ENCODE measurements at places on chromosomes 1 and 21. TPM values are rescaled to one million over a fixed set of nuclear protein-coding genes. Genes with fewer than 3 reads are reported as not detected.

C1orf174 gene
- total RNA-seq = 19.4 TPM

CFAP74 gene
- total RNA-seq = not detected

CFHR2 gene
- not detected for total RNA-seq

WRAP73 gene
- total RNA-seq = 17.1 TPM

CFH gene
- 164 TPM for total RNA-seq

FCAMR gene
- total RNA-seq = not detected

LCE1E gene
- not detected for total RNA-seq

TSPEAR gene
- total RNA-seq = not detected

E2F2 gene
- total RNA-seq = not detected

UBE2U gene
- total RNA-seq = not detected

GPR25 gene
- not detected for total RNA-seq

SEMA4A gene
- 4.5 TPM for total RNA-seq

BTBD8 gene
- total RNA-seq = 19.0 TPM

DRAXIN gene
- total RNA-seq = 1.2 TPM

LPAR3 gene
- total RNA-seq = not detected

- H3K4me1 ChIP-seq = no peaks in the 10 kb centered on the region
- H3K27ac ChIP-seq = no peak overlapping the region
- no peak overlapping the region for H3K4me3 ChIP-seq
- no peak for DNase-seq
- peaks cover 14% of the 10 kb centered on the region for H3K27me3 ChIP-seq
Observed at GRCh38 chr1:204172404-204173029, 6.4 kb upstream of the REN start.

- no peaks in the 10 kb centered on the region for H3K4me1 ChIP-seq
- no peaks in the 10 kb centered on the region for H3K27me3 ChIP-seq
- no peak overlapping the region for H3K27ac ChIP-seq
- H3K36me3 ChIP-seq = peaks cover 30% of the 10 kb centered on the region
Observed at GRCh38 chr1:1875932-1876331, 15.0 kb downstream of the GNB1 start.

GRCh38 chr1:35557118-35557610 lies at the start of gene KIAA0319L:
TSS of gene KIAA0319L (minus strand) at chr1:35557403. CDS start at chr1:35554491, 2,912 bp downstream.
- H3K4me1 ChIP-seq = peaks cover 37% of the 10 kb centered on the region
- DNase-seq = no peak
- H3K4me3 ChIP-seq = peak within 1 kb of the TSS; percentile 92
- peaks cover 6% of the 10 kb centered on the region for H3K36me3 ChIP-seq

- H3K4me1 ChIP-seq = no peaks in the 10 kb centered on the region
- no peak for DNase-seq
- H3K36me3 ChIP-seq = no peaks in the 10 kb centered on the region
Observed at GRCh38 chr1:206797534-206798383, 25.5 kb upstream of the IL10 start.

GRCh38 chr21:38037416-38037815 lies 121.2 kb upstream of the KCNJ6 start:
- no peak for DNase-seq
- H3K4me1 ChIP-seq = no peaks in the 10 kb centered on the region
- no peak overlapping the region for H3K27ac ChIP-seq
- H3K36me3 ChIP-seq = no peaks in the 10 kb centered on the region

GRCh38 chr21:25872271-25872670 lies 137.5 kb downstream of the GABPA start:
- H3K27ac ChIP-seq = no peak overlapping the region
- H3K4me3 ChIP-seq = no peak overlapping the region
- no peaks in the 10 kb centered on the region for H3K27me3 ChIP-seq
- DNase-seq = no peak
- no peaks in the 10 kb centered on the region for H3K4me1 ChIP-seq

GRCh38 chr21:37165586-37165985 lies 92.5 kb downstream of the TTC3 start:
- H3K36me3 ChIP-seq = peaks cover 2% of the 10 kb centered on the region
- no peaks in the 10 kb centered on the region for H3K27me3 ChIP-seq
- H3K27ac ChIP-seq = no peak overlapping the region
- no peaks in the 10 kb centered on the region for H3K4me1 ChIP-seq
- no peak for DNase-seq

GRCh38 chr1:67893126-67893495 lies 59.8 kb upstream of the GNG12 start:
- H3K4me1 ChIP-seq = no peaks in the 10 kb centered on the region
- no peaks in the 10 kb centered on the region for H3K27me3 ChIP-seq
- DNase-seq = no peak
- H3K27ac ChIP-seq = no peak overlapping the region
- no peak overlapping the region for H3K4me3 ChIP-seq
- H3K36me3 ChIP-seq = no peaks in the 10 kb centered on the region

DNA sequence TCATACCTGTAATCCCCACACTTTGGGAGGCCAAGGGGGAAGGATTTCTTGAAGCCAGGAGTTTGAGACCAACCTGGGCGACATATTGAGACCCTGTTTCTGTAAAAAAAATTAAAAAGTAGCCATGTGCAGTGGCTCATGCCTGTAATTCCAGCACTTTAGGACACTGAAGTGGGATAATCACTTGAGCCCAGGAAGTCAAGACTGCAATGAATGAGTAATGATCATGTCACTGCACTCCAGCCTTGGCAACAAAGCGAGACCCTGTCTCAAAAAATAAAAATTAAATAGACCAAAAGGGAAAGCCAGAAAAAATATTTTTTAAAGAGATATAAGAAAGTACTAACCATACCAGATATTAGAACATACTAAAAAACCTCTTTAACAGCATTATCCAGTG lies 44.7 kb upstream of the LYPLAL1 start:
- no peaks in the 10 kb centered on the region for H3K27me3 ChIP-seq
- no peak overlapping the region for H3K27ac ChIP-seq
- peaks cover 7% of the 10 kb centered on the region for H3K4me1 ChIP-seq
- no peak for DNase-seq

- no peaks in the 10 kb centered on the region for H3K36me3 ChIP-seq
- H3K4me1 ChIP-seq = peaks cover 17% of the 10 kb centered on the region
- no peaks in the 10 kb centered on the region for H3K27me3 ChIP-seq
- no peak overlapping the region for H3K4me3 ChIP-seq
- DNase-seq = no peak
Observed at GRCh38 chr1:206551986-206552326, 44.6 kb downstream of the RASSF5 start.

- H3K27ac ChIP-seq = no peak overlapping the region
- no peaks in the 10 kb centered on the region for H3K4me1 ChIP-seq
- H3K4me3 ChIP-seq = no peak overlapping the region
- no peaks in the 10 kb centered on the region for H3K36me3 ChIP-seq
- no peaks in the 10 kb centered on the region for H3K27me3 ChIP-seq
- no peak for DNase-seq
Observed at GRCh38 chr1:225896937-225897549, 8.1 kb upstream of the LEFTY1 start.

DNA sequence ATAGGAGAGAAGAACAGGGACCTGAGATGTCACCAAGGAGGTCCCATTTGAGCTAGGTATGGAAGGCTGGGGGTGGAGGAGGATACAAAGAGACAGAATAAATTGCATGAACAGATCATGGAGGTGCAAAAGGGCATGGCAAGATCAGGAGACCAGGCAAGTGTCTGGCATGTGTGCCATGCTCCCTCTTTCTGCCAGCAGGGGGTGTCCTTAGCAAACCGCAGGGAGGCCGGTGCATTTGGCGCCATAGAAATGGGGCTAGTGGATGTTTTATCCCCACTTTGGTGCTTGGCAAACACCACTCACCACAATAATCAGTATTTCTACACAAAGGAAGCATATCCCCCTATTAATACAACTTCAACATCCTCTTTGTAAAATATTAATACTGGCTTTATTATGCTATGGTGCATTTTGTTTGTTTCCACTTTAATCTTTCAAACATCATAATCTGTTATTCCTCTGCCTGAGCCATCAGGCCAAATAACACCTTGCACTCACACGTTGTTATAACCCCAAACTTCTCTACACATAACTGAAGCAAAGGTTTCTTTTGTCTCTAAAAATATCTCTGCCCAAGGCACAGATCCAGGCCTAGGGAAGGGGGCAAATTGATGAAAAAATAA lies 25.9 kb downstream of the S100A6 start:
- DNase-seq = no peak
- no peak overlapping the region for H3K27ac ChIP-seq
- no peak overlapping the region for H3K4me3 ChIP-seq
- peaks cover 36% of the 10 kb centered on the region for H3K4me1 ChIP-seq

- no peaks in the 10 kb centered on the region for H3K4me1 ChIP-seq
- H3K27me3 ChIP-seq = no peaks in the 10 kb centered on the region
- DNase-seq = no peak
Observed at GRCh38 chr1:217453816-217454215, 177.1 kb downstream of the GPATCH2 start.

- H3K27ac ChIP-seq = no peak overlapping the region
- H3K4me3 ChIP-seq = no peak overlapping the region
- no peaks in the 10 kb centered on the region for H3K4me1 ChIP-seq
Observed at GRCh38 chr21:42037943-42038342, 27.8 kb upstream of the ZBTB21 start.

- no peak overlapping the region for H3K27ac ChIP-seq
- H3K27me3 ChIP-seq = no peaks in the 10 kb centered on the region
- H3K4me1 ChIP-seq = no peaks in the 10 kb centered on the region
- DNase-seq = no peak
- peaks cover 87% of the 10 kb centered on the region for H3K36me3 ChIP-seq
Observed at GRCh38 chr21:45513741-45514310, 28.4 kb downstream of the SLC19A1 start.

DNA sequence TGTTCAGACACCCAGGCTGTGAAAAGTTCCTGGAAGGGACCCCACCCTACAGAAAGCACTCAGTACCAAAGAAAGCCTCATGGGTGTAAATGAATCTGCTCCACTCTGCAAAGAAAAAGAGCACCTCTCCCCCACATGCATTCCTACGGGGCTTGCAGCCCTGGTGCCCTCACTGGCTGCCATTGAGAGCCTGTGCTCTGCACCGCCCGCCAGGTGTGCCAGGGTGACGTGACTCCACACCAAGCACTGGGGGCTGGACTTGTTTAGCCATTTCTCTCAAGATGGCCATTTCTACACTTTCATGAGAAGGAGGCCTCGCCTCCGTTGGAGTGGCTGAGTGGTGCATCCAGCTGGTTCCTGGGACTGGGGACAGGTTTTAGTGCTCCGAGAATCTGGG lies 380.5 kb upstream of the VAMP3 start:
- H3K4me3 ChIP-seq = no peak overlapping the region
- no peak for DNase-seq
- H3K36me3 ChIP-seq = no peaks in the 10 kb centered on the region
- no peaks in the 10 kb centered on the region for H3K27me3 ChIP-seq

GRCh38 chr21:45974073-45975019 lies 7.2 kb upstream of the COL6A1 start:
- H3K36me3 ChIP-seq = no peaks in the 10 kb centered on the region
- no peaks in the 10 kb centered on the region for H3K27me3 ChIP-seq
- H3K27ac ChIP-seq = peak overlapping the region; percentile 88

GRCh38 chr1:92864131-92864530 lies 32.3 kb downstream of the RPL5 start:
- H3K27ac ChIP-seq = no peak overlapping the region
- H3K4me1 ChIP-seq = no peaks in the 10 kb centered on the region
- H3K27me3 ChIP-seq = no peaks in the 10 kb centered on the region
- H3K4me3 ChIP-seq = no peak overlapping the region

GRCh38 chr1:111620441-111620971 lies 917 bp downstream of the RAP1A start:
- no peak for DNase-seq
- peak overlapping the region; percentile 70 for H3K4me3 ChIP-seq
- no peaks in the 10 kb centered on the region for H3K36me3 ChIP-seq
- H3K27me3 ChIP-seq = no peaks in the 10 kb centered on the region
- peak overlapping the region; percentile 99 for H3K27ac ChIP-seq
- H3K4me1 ChIP-seq = peaks cover 40% of the 10 kb centered on the region

DNA sequence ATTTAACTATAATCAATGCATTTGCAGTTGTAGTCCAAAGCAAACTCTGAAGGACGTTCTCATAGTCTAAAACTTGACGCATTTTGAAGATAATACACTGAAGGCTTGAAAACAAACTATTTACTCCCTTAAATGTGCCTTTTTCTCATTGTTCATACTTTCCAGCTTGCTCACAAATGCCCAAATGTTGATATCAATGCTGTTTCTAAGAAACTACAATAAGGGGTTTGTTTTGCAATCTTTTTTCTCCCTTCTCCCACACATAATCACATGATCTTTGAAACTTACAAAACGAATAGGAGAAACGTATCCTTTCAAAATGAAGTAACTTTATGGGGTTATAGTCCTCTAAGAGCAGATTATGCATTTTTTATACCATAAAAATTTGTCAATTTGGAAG lies 508.7 kb downstream of the DPYD start:
- no peaks in the 10 kb centered on the region for H3K36me3 ChIP-seq
- peak overlapping the region; percentile 84 for H3K27ac ChIP-seq
- no peaks in the 10 kb centered on the region for H3K27me3 ChIP-seq
- H3K4me1 ChIP-seq = no peaks in the 10 kb centered on the region
- no peak overlapping the region for H3K4me3 ChIP-seq

DNA sequence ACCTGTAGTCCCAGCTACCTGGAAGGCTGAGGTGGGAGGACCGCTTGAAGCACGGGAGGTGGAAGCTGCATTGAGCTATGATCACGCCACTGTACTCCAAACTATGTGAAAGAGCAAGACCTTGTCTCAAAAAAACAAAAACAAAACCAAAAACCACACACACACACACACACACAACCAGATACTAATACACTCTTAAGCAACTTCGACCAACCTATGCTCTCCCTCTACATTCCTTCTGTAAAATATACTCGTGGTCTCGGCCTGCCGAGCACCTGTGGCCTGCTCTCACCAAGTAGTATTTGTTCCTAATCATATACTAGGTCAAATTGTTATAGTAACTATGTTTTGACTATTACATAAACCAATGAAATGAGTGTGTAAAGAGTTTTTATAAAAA lies 13.5 kb upstream of the SYT2 start:
- DNase-seq = no peak
- no peaks in the 10 kb centered on the region for H3K27me3 ChIP-seq
- no peaks in the 10 kb centered on the region for H3K4me1 ChIP-seq
- H3K4me3 ChIP-seq = no peak overlapping the region

- no peaks in the 10 kb centered on the region for H3K27me3 ChIP-seq
- H3K4me1 ChIP-seq = no peaks in the 10 kb centered on the region
- DNase-seq = no peak
- H3K4me3 ChIP-seq = no peak overlapping the region
- H3K27ac ChIP-seq = no peak overlapping the region
- H3K36me3 ChIP-seq = no peaks in the 10 kb centered on the region
Observed at GRCh38 chr1:63710761-63711380, 62.9 kb upstream of the ROR1 start.

DNA sequence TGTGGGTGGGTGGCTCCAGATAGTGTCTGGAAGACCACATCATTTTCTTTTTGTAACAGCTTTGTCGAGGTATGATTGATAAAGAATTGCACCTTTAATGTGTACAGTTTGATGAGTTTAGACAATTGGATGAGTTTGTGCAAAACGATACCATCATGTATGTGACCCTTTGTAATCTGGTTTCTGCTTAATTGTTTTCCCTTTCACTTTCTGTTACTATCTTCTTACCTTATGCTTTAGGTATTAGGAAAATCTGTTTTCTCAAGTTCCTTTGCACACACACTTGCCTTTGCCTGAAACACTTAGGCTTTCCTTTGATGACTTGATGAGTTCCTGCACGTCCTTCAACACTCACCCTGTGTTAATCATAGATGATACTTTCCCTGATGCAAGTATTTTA lies 6.8 kb downstream of the OR10Z1 start:
- no peak overlapping the region for H3K4me3 ChIP-seq
- H3K36me3 ChIP-seq = no peaks in the 10 kb centered on the region
- H3K27ac ChIP-seq = no peak overlapping the region
- H3K27me3 ChIP-seq = no peaks in the 10 kb centered on the region
- no peaks in the 10 kb centered on the region for H3K4me1 ChIP-seq
